Activated T-cell treated with anti-CD3 and anti-CD28 coated beads for 1 hour (primary cell): ENCODE measurements at places on chromosomes 7 and 10.

- DNase-seq: no peak
These were observed 129.0 kb downstream of the DNAH11 start for GRCh38 chr7:21671859-21672258.

DNA sequence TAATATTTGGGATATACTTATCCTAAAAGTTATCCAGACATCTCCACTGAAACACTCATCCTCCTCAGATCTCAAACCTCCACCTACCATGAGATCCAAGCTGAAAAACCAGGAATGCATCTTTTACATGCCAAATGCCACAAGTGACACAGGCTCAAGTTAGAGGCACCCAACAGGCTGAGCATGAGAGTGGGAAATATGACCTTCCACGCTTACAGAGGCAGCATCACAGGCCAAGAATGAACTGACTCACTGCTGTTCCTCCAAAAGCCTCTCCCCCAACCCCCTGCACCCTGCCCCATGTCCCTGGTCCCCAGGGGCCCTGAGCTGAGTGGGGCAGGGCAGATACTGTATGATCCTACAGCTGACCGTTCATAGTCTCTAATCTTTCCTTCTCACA, 4.8 kb upstream of the MTPAP start:
- no peak for DNase-seq

DNA sequence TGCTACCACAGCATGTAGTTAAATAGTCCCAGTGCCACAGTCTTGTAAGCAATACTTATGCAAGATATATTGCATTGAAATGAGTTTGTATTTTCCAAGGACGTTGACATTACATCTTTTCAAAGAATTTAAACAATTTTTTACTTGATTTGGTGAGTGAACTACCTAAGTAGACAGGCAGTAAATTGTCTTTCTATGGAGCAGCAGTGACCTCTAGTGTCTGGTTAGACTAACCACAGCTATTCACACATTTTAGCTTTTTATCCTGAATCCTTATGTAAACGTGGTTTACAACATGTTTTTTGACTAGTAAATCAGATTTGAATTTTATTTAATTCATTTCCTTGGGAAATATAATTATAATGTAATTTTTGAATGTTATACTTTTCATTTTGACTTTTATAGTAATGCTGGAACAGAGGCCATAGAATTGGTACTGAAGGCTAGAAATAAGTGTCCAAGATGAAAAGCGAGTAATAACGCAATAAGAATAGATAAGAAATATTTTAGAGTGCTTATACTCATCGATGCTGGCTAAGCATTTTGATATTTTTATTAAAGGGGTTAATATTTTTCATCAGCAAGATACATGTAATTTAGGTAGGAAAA, 5.6 kb downstream of the LRRTM3 start:
- no peak for DNase-seq

GRCh38 chr7:64867863-64868440, 35.1 kb upstream of the ZNF273 start:
- no peak for DNase-seq

- no peak for DNase-seq
These were observed 165.4 kb downstream of the BMPER start for GRCh38 chr7:34070511-34071323.

DNA sequence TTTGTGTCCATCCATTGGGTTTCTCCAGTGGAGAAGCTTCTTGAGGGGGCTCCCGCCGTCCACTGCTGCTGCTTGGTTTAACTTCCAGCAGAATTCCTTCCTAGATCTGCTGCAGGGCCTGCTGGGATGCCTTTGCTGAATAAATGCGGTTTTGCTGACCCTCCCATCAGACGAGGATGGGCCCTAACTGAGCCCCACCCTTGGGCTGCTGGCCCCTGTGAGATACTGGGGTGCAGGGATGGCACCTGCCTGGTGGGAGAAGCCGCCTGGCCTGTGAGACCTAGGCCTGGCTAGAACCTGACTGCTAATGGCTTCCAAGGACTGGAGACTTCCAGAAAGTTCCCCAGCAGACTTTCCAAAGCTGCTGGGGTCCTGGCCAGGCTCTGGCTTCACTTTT, 43.8 kb downstream of the ZNF467 start:
- DNase-seq: no peak

- DNase-seq: no peak
These were observed 49.6 kb downstream of the SEMA3C start for GRCh38 chr7:80869106-80869784.

- no peak for DNase-seq
These were observed 113.0 kb upstream of the DIP2C start for GRCh38 chr10:802506-802905.

- DNase-seq: no peak
These were observed 146.5 kb downstream of the RNF216 start for GRCh38 chr7:5635006-5635405.
